CD14-positive monocyte (primary cell): ENCODE measurements at places on chromosomes 2 and 18. TPM values are rescaled to one million over a fixed set of nuclear protein-coding genes. Genes with fewer than 3 reads are reported as not detected.
A peak's percentile ranks its signal among the peaks of the same experiment; 100 is the strongest.

DNA sequence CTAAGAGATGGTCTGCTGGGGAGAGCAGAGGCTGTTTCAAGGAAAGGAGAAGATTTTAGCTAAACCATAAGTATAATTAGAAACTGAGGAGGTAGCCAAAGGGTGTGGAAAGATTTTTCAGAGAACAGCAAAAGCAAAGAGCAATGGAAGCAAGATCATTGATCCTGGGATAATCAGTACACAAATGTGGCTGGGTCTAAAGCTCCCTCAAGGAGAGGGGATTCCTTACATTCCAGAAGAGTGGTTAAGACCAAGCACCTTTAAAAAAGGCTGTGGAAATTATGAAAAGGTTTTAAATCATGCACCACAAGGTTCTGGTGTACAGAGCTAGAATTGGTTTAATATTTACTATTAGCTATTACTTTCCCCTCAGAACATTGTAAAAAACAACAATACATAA is 246.0 kb upstream of the UBE2E3 start:
- H3K27ac ChIP-seq: no peak overlapping the region
- DNase-seq: no peak
- H3K36me3 ChIP-seq: no peaks in the 10 kb centered on the region
- no peaks in the 10 kb centered on the region for H3K27me3 ChIP-seq

DNA sequence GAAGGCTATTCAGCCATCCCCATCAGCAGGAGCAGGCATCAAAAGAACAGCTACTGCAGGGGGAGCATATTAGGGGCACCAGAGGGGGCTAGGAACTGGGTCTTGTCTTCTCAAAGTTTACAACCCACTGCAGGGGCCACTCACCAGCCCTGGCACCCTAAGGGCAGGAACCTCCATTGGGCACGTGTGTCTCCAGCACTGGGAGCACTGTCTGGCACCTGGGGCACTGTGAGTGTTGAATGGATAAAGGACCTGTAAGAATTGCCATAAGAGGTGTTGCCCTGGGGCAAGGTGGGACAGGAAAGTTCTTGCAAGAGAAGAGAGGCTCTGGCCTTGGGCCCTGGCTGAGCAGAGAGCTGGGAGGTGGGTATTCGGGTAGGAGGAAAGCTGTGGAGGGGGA is 1.4 kb upstream of the STEAP3 start:
- H3K36me3 ChIP-seq: no peaks in the 10 kb centered on the region

- H3K27ac ChIP-seq: no peak overlapping the region
- no peak overlapping the region for H3K4me3 ChIP-seq
- no peak for DNase-seq
- no peaks in the 10 kb centered on the region for H3K36me3 ChIP-seq
These were observed 196.1 kb downstream of the AGPS start for GRCh38 chr2:177588671-177589070.

GRCh38 chr2:33141476-33141875 is 194.7 kb downstream of the LTBP1 start:
- DNase-seq: no peak
- no peak overlapping the region for H3K4me3 ChIP-seq
- no peaks in the 10 kb centered on the region for H3K36me3 ChIP-seq
- H3K27me3 ChIP-seq: no peaks in the 10 kb centered on the region
- H3K4me1 ChIP-seq: peaks cover 3% of the 10 kb centered on the region
- H3K27ac ChIP-seq: no peak overlapping the region

GRCh38 chr2:92074549-92074898 is 2796.7 kb upstream of the TEKT4 start:
- H3K36me3 ChIP-seq: no peaks in the 10 kb centered on the region
- no peak for DNase-seq
- H3K4me3 ChIP-seq: no peak overlapping the region
- no peak overlapping the region for H3K27ac ChIP-seq
- H3K27me3 ChIP-seq: no peaks in the 10 kb centered on the region

GRCh38 chr2:27088634-27089033 is 2.1 kb downstream of the KHK start:
- no peak for DNase-seq
- peaks cover 18% of the 10 kb centered on the region for H3K4me1 ChIP-seq
- no peak overlapping the region for H3K27ac ChIP-seq

GRCh38 chr2:62270728-62271127 is 74.8 kb downstream of the B3GNT2 start:
- H3K27me3 ChIP-seq: no peaks in the 10 kb centered on the region
- H3K27ac ChIP-seq: no peak overlapping the region
- DNase-seq: no peak

GRCh38 chr2:18605115-18605514 is 15.7 kb upstream of the NT5C1B start:
- H3K27me3 ChIP-seq: no peaks in the 10 kb centered on the region
- no peaks in the 10 kb centered on the region for H3K4me1 ChIP-seq
- no peak for DNase-seq
- H3K27ac ChIP-seq: no peak overlapping the region

GRCh38 chr18:44229693-44230108 is 451.0 kb upstream of the SETBP1 start:
- DNase-seq: no peak
- H3K4me3 ChIP-seq: no peak overlapping the region
- H3K36me3 ChIP-seq: no peaks in the 10 kb centered on the region
- no peaks in the 10 kb centered on the region for H3K4me1 ChIP-seq
- H3K27me3 ChIP-seq: no peaks in the 10 kb centered on the region

GRCh38 chr2:150644298-150645067 is 157.0 kb upstream of the RND3 start:
- H3K4me1 ChIP-seq: no peaks in the 10 kb centered on the region
- H3K36me3 ChIP-seq: no peaks in the 10 kb centered on the region
- DNase-seq: no peak
- H3K4me3 ChIP-seq: no peak overlapping the region
- no peaks in the 10 kb centered on the region for H3K27me3 ChIP-seq
- no peak overlapping the region for H3K27ac ChIP-seq

DNA sequence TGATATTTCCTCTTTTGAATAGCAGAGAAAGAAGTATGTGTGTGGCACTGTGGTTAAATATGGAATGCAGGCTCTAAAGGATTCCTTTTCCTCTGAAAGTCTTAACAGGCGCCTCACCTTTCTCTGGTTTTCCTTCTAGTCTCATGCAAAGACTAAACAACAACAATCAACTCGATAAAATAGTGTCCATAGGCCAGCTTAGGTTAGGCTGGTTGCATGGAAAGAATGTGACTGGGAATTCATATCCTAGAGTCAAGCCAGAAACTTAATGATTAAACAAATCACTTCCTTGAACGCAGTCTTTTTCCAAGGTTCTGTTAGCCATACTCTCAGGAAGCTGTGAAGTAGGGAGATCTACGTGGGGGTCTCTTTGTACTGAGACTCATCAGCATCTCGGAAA is 800.8 kb upstream of the ID2 start:
- peaks cover 26% of the 10 kb centered on the region for H3K4me1 ChIP-seq
- no peak for DNase-seq
- H3K4me3 ChIP-seq: no peak overlapping the region
- no peak overlapping the region for H3K27ac ChIP-seq
- no peaks in the 10 kb centered on the region for H3K27me3 ChIP-seq

GRCh38 chr2:187527262-187527661 is 27.0 kb downstream of the TFPI start:
- H3K4me3 ChIP-seq: no peak overlapping the region
- H3K27me3 ChIP-seq: no peaks in the 10 kb centered on the region
- DNase-seq: no peak
- H3K36me3 ChIP-seq: no peaks in the 10 kb centered on the region

DNA sequence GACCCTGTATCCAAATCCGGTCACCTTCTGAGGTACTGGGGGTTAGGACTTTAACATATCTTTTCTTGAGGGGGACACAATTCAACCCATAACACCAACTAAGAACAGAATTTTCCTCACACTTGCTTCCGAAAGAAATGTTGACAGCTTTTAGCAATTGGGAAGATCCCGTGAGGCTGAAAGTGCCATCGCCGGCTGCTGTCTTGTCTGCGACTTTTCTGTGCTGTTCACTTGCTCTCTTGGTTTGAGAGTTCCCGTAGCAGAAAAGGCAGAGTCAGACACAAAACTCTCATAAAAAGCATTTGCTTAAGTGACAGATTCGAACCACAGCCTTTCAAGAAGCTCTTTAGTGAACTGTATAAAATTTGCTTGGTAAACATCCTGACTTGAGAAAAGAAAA is 253.4 kb downstream of the ARHGAP15 start:
- no peaks in the 10 kb centered on the region for H3K27me3 ChIP-seq
- H3K27ac ChIP-seq: no peak overlapping the region
- H3K4me1 ChIP-seq: no peaks in the 10 kb centered on the region

GRCh38 chr2:151886241-151886640 is 58.0 kb upstream of the ARL5A start:
- no peak overlapping the region for H3K4me3 ChIP-seq
- no peaks in the 10 kb centered on the region for H3K36me3 ChIP-seq
- peak; percentile 56 for DNase-seq
- peaks cover 17% of the 10 kb centered on the region for H3K4me1 ChIP-seq
- H3K27me3 ChIP-seq: no peaks in the 10 kb centered on the region
- H3K27ac ChIP-seq: peak overlapping the region; percentile 21

- peaks cover 70% of the 10 kb centered on the region for H3K4me1 ChIP-seq
- no peak for DNase-seq
- H3K36me3 ChIP-seq: no peaks in the 10 kb centered on the region
- H3K27ac ChIP-seq: peak overlapping the region; percentile 91
- H3K27me3 ChIP-seq: no peaks in the 10 kb centered on the region
These were observed 1.0 kb upstream of the KYNU start for GRCh38 chr2:142876423-142876822.

- H3K36me3 ChIP-seq: no peaks in the 10 kb centered on the region
- no peak for DNase-seq
- peaks cover 4% of the 10 kb centered on the region for H3K4me1 ChIP-seq
- no peak overlapping the region for H3K4me3 ChIP-seq
- H3K27me3 ChIP-seq: no peaks in the 10 kb centered on the region
- H3K27ac ChIP-seq: no peak overlapping the region
These were observed 4.9 kb downstream of the KCNE4 start for GRCh38 chr2:223056701-223057418.

GRCh38 chr2:11546072-11546471 is 12.2 kb downstream of the GREB1 start:
- no peak overlapping the region for H3K27ac ChIP-seq
- DNase-seq: no peak
- H3K4me1 ChIP-seq: no peaks in the 10 kb centered on the region
- H3K4me3 ChIP-seq: no peak overlapping the region
- H3K36me3 ChIP-seq: no peaks in the 10 kb centered on the region

DNA sequence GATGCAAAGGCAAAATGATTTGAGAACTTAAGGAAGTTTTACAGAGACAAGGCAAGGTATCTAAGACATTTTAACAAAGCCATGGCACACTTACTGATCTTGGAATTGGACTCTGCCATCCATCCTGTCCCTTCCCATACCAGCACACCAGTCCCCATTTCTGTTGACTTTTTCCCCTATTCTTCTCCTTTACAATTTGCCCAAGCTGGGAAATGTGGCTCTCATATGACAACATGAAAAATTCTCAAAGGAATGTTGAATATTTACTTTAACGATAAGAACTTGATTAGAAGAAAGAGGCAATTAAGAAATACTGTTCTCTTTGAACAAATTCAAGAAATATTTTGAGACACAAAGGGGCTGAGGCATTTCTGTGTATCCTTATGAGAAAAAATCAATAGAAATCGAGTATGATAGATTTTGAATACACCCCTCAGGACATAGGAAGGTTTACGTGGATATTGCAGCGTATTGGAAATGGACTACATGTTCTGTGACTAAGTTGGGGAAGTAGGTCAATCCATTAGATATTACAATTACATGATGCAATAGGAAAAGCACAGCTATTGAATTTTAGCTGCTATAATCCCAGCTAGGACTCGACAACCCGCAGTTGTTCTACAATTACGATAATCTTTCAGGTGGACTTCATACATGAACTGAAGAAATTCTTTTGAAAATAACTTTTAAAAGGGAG is 201.6 kb downstream of the TRIB2 start:
- no peak overlapping the region for H3K27ac ChIP-seq
- DNase-seq: no peak
- no peaks in the 10 kb centered on the region for H3K27me3 ChIP-seq
- H3K36me3 ChIP-seq: no peaks in the 10 kb centered on the region
- no peaks in the 10 kb centered on the region for H3K4me1 ChIP-seq

- H3K36me3 ChIP-seq: no peaks in the 10 kb centered on the region
- H3K27ac ChIP-seq: no peak overlapping the region
- H3K4me1 ChIP-seq: no peaks in the 10 kb centered on the region
- H3K4me3 ChIP-seq: no peak overlapping the region
- H3K27me3 ChIP-seq: no peaks in the 10 kb centered on the region
These were observed 118.3 kb downstream of the CAMKMT start for GRCh38 chr2:44480068-44480467.

DNA sequence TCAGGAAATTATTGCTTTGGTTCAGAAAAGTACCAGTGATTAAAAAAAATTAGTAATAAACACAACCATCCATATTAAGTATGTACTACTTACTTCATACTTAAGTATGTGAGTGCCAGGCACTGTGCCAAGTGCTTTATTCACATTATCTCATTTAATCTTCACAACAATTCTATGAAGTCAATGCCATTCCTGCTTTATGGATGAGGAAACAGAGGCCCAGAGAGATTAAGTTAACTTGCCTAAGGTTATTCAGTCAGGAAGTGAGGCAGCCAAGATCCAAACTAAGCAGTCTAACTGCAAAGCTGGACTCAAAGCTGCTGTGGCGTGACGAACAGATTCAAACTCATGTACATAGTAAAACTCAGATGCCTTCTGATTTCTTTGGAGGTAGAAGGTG is 22.3 kb downstream of the DTNB start:
- H3K27ac ChIP-seq: no peak overlapping the region
- H3K27me3 ChIP-seq: no peaks in the 10 kb centered on the region
- H3K4me3 ChIP-seq: no peak overlapping the region
- no peaks in the 10 kb centered on the region for H3K36me3 ChIP-seq
- no peak for DNase-seq
- peaks cover 19% of the 10 kb centered on the region for H3K4me1 ChIP-seq

DNA sequence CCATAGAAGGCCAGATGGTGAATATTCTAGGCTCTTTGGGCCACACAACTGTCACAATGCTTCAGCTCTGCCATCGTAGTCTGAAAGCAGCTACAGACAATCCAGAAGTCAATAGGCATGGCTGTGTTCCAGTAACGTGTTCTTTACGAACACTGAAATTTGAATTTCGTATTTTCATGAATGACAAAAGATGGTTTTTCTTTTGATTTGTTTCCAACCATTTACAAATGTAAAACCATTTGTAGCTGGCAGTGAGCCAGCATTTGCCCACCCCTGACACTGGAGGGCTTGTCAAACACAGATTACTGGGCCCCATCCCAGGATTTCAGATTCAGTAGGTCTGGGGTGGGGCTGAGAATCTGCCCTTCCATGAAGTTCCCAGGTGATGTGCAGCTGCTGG is 83.0 kb upstream of the ATG16L1 start:
- no peak for DNase-seq
- H3K4me3 ChIP-seq: no peak overlapping the region
- H3K4me1 ChIP-seq: peaks cover 39% of the 10 kb centered on the region

CAPN14 gene
- polyA plus RNA-seq: not detected in 2 replicates

ANKRD44 gene
- 91.9 TPM for polyA plus RNA-seq

ASB1 gene
- 16.0 TPM for polyA plus RNA-seq

TOGARAM2 gene
- 3.5 and 5.5 TPM in 2 replicates for polyA plus RNA-seq

SLC8A1 gene
- polyA plus RNA-seq: 16.9 TPM

ALLC gene
- not detected for polyA plus RNA-seq

SCYGR3 gene
- polyA plus RNA-seq: not detected

TIGD1 gene
- 2.7 and 4.1 TPM in 2 replicates for polyA plus RNA-seq

SNX17 gene
- polyA plus RNA-seq: 291 TPM

TLX2 gene
- not detected for polyA plus RNA-seq

PCARE gene
- not detected in 2 replicates for polyA plus RNA-seq

MYCN gene
- polyA plus RNA-seq: not detected in 2 replicates

RGPD4 gene
- polyA plus RNA-seq: not detected

IL37 gene
- not detected for polyA plus RNA-seq

MC2R gene
- not detected in 2 replicates for polyA plus RNA-seq

SPTBN1 gene
- polyA plus RNA-seq: 1.3 and 2.8 TPM in 2 replicates

LIMS3 gene
- 5.7 TPM for polyA plus RNA-seq

SLC5A7 gene
- polyA plus RNA-seq: not detected
